ENCODE measurements at places on chromosomes 1 and 21.

DNA sequence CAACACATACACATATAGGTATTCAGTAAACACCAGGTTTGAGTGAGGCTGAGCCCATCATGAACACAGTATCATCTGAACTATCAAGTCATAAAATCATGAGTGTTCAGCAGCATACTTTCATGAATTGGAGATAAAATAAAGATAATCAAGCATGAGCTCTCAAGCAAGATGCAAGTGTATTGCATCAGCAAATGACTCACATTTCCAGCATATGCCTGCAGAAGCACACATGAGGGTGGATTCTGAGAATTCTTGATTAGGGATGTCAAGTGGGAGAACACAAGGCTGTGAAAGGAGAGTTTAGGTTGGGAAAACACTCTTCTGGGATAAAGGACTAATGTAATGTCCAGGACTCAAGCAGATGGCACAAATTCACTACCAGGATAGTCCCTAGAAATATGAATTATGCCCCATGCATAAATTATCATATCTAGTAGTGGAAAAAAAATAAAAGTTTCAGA lies 299.2 kb downstream of the SRGAP2C start:
- peak; percentile 93 for DNase-seq

DNA sequence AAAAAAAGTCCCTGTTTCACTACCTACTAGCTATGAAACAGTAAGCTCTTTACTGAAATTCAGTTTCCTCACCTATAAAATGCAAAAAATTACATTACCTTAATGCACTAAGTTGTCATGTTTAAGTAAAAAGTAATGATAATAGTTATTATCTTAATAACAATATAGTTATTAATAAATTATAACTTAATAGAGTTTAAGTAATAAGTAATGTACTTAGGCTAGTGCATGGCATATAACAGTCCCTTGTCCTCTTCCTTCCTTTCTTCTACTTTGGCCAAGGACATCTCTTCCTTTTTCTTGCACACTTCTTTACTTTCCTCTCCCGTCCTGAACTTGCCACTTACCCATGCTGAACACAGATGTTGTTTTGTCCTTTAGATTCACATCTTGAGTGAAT lies 9.0 kb downstream of the TMEM200B start:
- DNase-seq = no peak

- DNase-seq = no peak
Measured at GRCh38 chr1:94719926-94720793, 100.0 kb upstream of the SLC44A3 start.

DNA sequence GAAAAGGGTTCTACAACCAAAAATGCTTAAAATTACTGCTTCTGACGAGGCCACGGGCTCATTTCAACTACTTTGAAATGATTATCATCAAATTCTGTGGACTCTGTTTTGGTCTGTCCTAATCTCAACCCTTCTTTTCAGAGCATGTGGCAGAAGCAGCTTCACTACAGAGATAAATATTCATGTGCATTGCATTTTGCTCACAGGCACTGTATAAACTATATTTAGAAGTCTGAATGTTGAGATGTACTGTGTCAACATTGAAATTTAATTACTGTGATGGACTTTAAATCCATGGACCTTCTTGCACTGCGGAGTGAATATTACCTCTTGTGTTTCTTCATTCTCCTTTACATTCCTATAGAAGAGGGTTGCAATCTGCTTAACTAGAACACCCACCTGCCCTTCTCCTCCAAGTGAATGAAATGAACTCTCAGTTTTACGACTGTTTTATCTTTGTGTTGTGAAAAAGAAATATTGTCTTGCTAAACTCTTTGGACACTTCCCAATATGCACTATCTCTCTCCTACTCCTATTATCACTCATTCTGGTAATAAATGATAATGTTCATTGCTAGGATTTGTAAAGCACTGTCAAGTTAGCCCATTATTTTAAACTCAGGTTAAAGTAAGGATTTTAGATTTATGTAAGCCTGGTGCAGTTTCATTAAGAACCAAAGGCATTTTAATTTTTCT lies 281.2 kb upstream of the ST6GALNAC5 start:
- no peak for DNase-seq

- DNase-seq = peak; percentile 1
Measured at GRCh38 chr1:102529446-102529845, 532.7 kb upstream of the OLFM3 start.

- DNase-seq = no peak
Measured at GRCh38 chr1:42037586-42037985, 115.6 kb upstream of the GUCA2B start.

DNA sequence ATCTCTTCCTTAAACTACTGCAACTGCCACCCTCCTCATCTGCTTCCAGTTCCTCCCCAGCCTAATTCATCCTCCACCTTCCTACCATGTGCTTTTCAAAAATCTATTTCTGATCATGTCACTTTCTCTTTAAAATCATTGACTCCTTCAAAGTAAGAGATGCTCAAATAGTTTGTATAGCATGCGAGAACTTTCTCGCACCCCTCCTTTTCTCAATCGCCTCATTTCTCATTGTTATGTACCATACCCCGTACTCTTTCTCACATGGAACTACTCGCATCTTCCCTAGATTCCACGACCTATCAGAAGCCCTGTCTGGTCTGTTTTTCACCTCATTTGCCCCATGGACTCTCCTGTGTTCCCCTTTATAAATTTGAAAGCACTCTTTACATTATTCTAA lies 238.2 kb downstream of the NRIP1 start:
- no peak for DNase-seq

DNA sequence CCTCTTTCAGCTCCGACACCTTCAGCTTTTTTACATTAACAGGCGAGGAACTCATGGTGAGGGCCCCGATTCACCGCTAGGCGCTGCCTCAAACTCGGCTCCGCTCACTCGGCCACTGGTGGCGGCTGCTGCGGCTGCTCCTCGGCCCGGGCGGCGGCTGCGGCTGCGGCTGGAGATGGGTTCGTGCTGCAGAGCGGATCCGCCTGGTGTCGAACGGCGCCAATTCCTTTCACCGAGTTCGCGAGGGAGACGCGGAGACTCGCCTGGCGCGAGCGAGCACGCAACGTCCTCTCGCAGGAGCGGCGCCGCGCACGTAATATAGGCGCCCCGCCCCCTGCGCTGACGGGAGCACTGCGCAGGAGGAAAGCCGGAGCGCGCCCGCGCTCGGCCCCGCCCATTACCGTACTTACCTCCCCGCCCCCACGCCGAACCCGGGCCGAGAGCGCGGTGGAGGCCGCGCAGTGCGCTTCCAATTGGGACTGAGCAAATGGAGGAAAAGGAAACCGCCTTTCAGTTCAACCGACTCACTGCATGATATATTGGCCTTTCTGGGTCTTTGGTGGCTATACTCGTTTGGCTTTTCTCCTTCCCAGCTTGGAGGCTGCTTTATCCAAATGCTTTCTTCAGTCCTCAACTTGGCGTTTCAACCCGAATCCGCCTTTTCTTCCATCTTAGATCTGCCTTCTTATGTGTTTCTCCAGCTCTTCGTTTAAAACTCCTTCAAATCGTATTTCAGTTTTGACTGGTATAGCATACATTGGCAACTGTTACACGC lies at the start of gene HNRNPU:
Gene HNRNPU (minus strand): TSS at position 291 of the 775 bp plus-strand sequence. CDS start 236 bp downstream, at position 55.
- DNase-seq = peak; percentile 93

- peak; percentile 100 for DNase-seq
Measured at GRCh38 chr1:59678493-59679228, 136.1 kb upstream of the HOOK1 start.

DNA sequence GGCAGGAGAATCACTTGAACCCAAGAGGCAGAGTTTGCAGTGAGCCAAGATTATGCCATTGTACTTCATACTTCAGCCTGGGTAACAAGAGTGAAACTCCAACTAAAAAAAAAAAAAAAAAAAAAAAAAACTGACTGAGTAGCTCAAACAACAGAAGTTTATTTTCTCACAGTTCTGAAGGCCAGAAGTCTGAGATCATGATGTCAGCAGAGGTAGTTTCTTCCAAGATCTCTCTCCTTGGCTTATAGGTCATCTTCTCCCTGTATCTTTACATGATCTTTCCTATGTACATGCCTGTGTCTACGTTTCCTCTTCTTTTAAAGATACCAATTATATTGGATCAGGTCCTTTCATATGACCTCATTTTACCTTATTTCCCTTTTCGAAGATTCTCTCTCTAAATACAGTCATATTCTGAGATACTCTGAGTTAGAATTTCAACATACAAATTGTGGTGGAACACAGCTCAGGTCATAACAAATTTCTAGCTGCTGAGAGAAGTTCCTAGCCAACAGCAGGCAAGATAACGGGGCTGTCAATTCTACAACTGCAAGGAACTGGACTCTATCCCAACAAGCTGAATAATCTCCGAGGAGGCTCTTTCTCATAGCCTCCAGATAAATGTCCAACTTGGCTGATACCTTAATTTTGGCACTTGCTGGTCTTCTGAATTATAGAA lies 187.7 kb upstream of the ADAMTS5 start:
- peak; percentile 88 for DNase-seq

GRCh38 chr1:41847733-41848132 lies 71.0 kb downstream of the HIVEP3 start:
- peak; percentile 33 for DNase-seq

GRCh38 chr1:2961661-2962060 lies 59.6 kb upstream of the ACTRT2 start:
- no peak for DNase-seq

GRCh38 chr1:3599286-3599811 lies 12.0 kb downstream of the MEGF6 start:
- no peak for DNase-seq

DNA sequence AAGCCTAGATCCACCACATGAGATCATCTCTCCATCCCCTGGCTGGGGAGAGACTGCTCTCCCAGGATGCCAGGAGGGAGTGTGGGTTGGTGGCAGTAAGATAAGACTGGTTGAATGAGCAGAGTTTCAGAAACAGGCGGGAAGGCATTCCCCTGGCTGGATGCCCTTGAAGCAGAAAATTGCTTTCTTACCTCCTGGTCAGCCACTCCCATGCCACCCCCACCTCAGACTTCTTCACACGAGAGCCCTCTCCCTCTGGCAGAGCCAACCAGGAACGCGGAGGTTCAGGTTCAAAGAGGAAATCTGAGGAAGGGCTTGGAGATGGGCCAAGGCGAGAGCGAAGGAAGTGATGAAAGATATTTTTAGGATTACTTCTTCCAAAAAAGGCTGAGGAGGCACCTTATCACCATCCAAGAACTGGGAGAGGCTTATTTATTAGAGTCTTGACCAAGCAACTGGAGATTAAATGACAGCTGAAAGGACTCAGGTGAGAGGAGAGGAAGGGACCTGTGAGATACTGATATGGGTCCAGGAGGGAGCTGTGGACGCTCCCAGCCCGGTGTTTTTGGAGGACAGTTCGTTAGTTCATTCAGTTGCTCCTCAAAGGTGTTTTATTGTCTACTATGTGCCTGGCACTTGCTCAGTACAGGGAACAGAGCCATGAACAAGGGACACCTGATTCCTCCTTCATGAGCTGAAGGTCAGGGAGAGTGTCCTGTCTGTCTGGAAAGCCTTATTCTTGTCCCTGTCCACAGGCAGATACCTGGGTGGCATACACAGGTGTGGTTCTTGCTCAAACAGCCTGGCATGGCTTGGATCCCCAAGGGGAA lies 18.9 kb upstream of the SLC26A9 start:
- DNase-seq = peak; percentile 79

- no peak for DNase-seq
Measured at GRCh38 chr1:117113199-117113598, 8.3 kb downstream of the TRIM45 start.

GRCh38 chr1:244963231-244963826 lies 99.0 kb upstream of the HNRNPU start:
- DNase-seq = peak; percentile 47

GRCh38 chr1:29201595-29202051 lies 19.9 kb upstream of the SRSF4 start:
- DNase-seq = no peak

GRCh38 chr1:207813512-207813881 lies 61.6 kb downstream of the CD46 start:
- peak; percentile 44 for DNase-seq

DNA sequence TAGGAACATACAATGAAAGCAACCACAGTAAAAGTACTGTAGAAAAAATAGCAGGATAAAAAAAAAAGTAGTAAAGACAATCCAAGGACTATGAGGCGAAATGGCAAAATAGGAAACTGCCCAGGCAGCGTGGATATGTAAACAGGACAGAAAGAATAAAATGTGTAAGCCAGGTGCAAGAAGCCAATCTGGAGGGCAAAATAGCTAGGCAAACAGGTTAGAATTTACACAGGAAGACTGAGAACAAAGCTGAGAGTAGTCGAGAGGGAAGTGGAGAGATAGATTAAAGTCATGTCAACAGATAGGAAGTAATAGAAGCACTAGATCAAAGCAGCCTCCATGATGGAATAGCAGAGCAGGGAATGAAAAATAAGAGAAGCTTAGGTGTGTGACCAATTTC lies 124.2 kb upstream of the B3GALT2 start:
- DNase-seq = no peak

DNA sequence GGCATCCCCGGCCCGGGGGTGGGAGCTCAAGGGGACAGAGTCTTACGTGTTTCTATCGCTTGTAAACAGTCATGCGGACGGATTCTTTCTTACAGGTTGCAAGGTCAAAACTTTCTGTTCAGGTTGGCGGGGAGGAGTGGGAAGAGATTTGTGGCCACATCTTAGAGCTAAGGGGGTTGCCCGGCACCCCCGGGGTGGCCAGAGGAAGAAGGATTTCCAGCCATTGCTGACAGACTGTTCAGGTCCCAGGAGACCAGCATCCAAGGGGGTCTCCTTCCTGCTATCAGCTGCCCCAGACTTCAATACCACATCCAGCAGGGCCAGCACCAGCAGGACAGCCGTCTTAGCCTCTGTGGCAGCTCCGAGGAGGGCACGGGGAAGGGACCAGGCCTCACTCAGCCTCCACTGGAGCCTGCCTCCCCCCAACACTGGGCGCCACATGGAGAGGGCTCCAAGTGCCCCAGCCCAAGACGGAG lies 52.0 kb downstream of the KIF21B start:
- DNase-seq = no peak

- DNase-seq = no peak
Measured at GRCh38 chr21:36059823-36060158, 535 bp downstream of the SETD4 start.

DNA sequence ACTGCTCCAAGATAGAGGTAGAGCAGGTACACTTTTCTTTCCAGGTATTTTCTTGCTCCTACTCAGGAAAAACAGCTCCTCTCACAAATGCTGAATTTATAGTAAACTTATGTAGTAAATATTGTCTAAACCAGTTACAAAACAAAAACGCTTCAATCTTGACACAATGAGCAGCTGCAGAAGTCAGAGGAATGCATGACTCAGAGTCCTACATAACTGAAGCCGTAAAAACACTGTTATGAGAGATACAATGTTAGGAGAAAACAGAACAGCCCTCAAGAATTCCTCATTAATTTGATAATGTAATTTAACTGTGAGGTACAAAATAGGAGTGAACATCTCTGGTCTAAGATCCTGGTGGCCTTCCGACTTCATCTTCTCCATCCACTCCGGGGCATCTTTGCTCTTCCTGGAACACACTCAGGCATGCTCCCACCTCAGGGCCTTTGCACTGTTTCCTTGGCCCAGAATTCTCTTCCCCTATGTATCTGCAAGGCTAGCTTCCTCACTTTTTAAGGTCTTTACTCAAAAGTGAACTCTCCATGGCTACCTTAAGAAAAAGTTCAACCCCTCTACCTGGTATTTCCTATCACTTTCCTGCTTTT lies 138.5 kb downstream of the SLC45A1 start:
- peak; percentile 93 for DNase-seq

All from amniotic epithelial cell (primary cell).